ENCODE measurements at places on chromosomes 5 and 9.

GRCh38 chr9:124122321-124122720 lies 110.8 kb downstream of the LHX2 start:
- no peak for DNase-seq

DNA sequence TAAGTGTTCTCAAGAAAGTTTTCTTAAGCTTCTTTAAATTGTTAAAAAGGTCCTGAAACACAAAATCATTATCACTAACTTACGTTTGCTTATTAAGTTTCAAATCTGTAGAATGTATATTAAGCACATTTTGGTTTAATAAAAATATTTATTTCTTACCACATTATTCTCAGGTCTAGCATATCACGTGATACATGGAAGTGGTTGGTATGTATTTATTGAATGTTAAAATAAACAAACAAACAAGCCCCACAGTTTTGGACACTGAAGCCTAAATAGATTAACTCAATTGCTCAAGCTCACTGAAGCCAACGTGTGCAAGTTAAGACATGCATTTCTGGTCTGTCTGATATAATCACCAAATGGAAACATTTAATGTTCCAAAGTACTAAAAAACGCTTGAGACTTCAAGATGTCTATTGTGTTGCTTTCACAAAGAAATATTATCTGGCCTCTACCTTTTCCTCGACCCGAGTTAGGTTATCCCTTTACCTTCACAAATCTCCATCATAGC lies 1136.9 kb downstream of the TAF11L14 start:
- no peak for DNase-seq

DNA sequence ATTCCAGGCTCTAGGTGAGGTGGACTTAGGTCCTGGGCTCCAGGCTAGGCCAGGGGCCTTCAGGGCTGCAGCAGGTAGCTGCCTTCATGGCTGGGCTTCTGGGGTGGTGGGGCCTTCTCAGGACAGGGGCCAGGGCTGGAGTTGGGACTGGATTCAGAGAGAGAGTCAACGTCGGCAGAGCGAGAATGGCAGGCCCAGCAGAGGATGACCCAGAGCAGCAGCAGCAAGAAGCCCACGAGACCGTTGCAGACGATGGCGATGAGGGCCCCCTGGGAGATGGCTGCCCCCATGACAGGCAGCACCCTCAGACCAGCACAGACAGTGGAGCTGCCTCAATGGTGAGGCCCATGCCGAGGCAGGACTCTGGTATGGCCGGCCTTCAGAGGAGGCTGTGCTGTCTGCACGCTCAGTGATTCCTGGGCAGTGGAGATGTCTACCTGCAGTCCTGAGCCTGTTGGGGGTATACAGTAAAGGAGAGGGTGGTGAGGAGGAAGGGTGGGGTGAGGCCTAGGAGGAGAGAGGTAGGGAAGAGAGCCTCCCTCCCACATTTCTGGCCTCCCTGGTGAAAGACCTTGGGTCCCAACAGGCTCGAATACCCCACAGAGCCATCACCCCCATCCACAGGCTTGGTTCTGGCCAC lies 1.3 kb downstream of the ENHO start:
- DNase-seq, result no peak

- no peak for DNase-seq
Measured at GRCh38 chr9:109098171-109098959, 21.4 kb downstream of the TMEM245 start.

DNA sequence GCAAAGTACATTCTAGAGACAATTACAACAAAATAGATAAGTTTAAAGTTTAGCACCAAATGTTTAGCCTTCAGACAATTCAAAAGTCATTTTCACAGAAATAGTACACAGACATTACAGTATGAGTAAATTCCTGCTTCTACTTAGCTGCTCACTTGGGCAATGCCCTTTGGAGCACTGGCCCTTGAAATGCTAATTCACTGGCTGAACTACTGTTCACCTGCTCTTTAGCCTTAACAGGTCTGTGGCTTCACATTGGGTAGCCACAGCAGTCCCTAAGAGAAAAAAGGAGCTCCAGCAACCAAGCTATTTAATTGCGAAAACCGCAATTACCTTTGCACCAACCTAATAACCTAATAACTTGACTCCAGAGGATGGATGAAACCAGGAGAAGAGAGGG lies 916.2 kb upstream of the DMAC1 start:
- no peak for DNase-seq

DNA sequence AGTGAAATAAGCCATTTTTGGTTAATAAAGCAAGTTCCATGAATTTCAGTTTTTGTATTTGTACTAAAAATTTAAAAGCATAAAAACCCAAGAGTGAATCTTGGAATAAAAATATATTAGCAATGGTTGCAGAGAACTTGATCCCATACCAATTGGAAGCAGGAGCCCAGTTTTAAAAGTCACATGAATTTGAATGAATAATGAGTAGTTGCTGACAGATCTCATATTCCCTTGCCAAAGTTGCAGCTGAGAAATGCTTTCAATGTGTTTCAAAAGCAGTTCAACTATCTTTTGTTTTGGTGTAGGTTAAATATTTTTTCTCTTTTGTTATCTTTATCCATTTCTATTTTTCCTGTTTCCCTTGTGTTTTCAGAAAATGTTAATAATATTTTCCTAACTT lies 818.6 kb downstream of the CDH18 start:
- no peak for DNase-seq

DNA sequence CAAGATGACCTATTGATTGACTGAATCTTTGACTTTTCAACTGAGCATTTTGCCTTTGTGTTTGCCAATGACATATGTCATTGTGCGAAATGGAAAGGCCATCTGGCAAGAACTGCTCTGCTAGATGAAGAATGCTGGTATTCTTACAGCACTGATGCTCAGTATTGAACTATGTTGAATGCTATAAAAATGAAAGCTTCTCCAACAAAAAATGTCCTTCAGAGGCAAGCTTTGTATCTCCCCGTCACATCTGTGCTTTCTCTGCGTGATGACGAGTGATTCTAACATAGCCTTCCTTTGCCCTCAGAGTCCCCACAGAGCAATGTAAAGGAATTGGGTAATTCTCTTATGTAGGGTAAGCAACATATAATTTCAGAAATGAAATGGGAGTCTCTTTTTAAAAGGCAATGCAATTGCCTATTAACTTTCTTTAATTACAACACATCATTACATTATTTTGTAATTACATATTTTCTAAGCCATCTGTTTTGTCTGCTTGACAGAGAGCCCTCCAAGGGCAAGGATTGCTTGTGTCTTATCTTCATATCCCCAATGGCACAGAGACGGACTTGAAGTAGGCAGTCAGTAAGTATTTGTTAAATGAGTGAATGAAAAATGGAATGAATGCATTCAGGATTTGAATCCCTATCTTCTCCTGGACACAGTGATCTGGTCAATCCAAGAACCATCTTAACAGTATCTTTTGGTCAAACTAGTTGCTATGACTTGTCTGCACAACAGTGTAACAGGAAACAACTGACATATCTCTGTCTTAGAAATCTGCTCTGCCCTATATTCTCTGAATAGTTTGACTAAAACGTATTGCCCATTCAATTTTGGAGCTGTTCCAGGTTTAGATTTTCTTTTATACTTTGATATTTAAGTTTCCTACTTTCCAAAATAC lies 46.1 kb downstream of the ENC1 start:
- no peak for DNase-seq

DNA sequence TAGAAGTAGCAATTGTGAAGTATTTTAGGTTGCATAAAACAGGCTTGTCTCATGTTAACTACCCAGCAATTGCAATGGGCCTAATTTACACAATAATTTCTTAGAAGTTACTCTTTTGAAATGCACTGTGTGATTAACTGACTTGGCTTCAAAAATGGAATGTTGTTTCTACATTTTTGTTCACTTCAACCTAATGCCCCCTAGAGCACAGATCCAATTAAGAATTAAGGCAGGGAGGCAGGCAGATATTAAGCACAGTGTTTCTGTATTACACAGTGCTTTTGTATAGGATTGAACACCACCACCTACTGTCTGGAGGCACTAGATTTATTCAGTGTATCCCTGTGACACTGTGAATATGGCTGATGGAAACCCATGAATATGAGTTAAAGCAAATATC lies 302.1 kb downstream of the FBXL17 start:
- DNase-seq, result no peak

GRCh38 chr9:1434811-1435210 lies 384.7 kb downstream of the DMRT2 start:
- DNase-seq, result no peak

- DNase-seq, result peak; percentile 98
Measured at GRCh38 chr9:137150617-137151457, 11.9 kb downstream of the GRIN1 start.

DNA sequence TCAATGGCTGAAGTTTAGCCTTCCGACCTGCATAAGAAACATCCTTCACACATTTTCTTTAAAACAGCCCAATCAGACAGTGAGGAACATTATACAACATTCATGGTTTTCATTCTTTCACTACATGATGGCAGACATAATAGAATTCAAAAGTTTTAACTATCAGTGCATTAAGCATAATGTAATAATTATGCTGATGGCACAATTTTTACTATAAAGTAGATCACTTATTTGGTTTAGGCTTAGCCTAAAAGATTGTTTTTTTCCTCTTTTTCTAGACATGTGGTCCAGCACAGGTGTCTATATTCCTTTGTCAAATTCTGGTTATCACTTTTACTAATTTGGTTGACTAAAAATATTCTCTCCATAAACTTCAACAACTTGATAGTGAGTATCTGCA lies 46.5 kb downstream of the EFNA5 start:
- DNase-seq, result no peak

GRCh38 chr5:97097326-97098230 lies 44.8 kb downstream of the LIX1 start:
- no peak for DNase-seq

GRCh38 chr5:42423285-42424165 lies at the start of gene GHR:
GHR (plus strand) TSS chr5:42423439; CDS start chr5:42565875, 142,436 bp downstream.
- DNase-seq, result peak; percentile 83

DNA sequence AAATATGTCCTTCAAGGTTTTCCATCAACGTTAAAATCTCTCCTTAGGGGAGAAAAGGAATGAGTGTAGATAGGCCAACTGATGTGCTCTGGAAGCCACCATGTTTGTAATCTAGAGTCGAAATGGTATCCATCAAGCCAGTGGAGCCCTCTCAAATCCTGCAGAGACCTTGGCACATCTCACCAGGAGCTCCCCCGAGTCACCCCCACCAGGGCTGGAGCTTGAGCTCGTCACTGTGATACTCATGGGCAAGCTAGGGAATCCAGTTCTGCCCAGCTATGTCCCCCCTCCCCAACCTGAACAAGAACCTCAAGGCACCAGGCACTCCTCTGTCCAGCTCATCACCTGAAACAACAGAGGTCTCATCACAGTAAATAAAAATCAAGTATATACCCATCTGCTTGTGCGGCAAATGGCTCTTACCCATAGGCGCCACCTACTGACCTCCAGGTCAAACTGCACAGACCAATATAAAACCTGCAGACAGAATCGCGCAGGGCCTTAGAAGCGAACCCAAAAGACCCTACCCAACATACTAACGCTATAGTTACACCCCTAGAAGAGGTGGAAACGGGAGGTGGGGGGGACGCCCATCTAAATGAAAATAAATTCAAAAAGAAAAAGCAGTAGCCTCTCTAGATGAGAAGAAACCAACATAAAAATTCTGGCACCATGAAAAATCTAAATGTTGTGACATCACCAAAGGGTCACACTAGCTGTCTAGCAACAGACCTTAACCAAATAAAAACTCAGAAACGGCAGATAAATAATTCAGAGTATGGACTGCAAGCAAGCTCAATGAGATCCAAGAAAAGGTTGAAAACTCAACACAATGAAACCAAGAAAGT lies 75.0 kb downstream of the TTC39B start:
- no peak for DNase-seq

- DNase-seq, result no peak
Measured at GRCh38 chr9:77514886-77515711, 133.0 kb downstream of the GNA14 start.

GRCh38 chr9:33443464-33444154 lies 3.8 kb downstream of the AQP3 start:
- no peak for DNase-seq

DNA sequence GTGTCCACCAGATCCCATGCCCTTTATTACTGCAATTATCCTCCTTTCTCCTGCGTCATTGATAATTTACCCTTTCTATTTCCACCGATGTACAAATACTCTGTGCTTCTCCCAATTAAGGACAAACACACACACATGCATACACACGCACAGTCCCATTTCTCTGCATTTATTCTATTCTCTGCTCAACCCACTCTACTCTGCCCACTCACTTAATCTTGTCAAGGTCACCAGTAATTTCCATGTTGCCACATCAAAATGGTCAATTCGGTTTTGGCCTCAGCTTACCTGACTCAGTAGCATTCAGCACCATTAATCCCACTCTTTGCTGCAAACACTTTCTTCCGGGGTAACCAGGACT lies 14.6 kb upstream of the STRBP start:
- no peak for DNase-seq

DNA sequence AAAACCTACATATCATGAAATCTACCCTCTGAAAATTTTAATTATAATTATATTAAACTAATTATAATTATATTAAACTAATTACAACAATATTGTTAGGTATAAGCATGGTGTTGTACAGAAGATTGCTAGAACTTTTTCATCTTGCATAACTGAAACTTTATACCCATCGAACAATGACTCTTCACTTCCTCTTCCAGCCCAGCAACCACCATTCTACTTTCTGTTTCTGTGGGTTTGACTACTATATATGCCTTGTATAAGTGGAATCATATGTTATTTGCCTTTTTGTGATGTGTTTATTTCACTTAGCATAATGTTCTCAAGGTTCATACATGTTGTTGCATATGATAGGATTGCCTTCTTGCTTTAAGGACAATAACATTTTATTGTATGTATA lies 274.2 kb upstream of the CCNH start:
- no peak for DNase-seq

- DNase-seq, result no peak
Measured at GRCh38 chr9:136051453-136051836, 43.6 kb downstream of the NACC2 start.

DNA sequence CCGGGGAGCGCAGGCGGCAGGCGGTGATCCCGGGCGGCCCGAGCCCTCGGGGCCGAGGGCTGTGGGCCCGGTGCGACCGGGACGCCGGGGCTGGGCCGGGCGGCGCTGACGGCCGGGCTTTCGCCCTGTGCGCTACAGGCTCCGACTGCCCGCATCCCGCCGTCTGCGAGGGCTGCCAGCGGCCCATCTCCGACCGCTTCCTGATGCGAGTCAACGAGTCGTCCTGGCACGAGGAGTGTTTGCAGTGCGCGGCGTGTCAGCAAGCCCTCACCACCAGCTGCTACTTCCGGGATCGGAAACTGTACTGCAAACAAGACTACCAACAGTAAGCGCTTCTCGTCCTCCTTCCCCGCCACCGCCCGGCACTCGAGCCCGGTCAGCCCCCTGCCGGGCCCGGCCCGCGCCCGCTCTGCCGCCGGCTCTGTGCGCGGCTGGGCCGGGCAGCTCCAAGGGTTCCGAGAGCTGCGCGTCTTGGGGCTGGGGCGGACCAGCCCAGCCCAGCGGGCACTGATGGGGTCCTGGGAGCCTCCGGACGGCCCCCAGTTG lies 1.6 kb downstream of the LMX1B start:
- DNase-seq, result no peak

DNA sequence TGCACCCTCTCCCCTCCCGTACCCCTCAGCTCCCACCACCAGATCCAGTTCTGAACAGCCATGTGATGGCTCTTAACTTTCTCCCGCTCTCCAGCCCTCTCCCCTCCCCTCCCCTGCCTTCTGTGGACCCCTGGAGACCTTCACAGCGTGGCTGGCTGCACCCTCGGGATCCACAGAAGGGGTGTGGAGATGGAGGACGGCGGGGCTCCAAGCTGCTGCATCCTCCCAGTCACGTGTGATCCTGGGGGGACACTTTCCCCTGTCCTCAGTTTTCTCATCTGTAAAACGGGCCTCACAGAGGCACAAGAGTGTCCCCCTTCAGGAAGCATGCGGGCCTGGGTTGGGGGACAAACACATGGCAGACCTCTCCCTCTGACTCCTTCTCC lies 276.0 kb upstream of the MVB12B start:
- no peak for DNase-seq

GRCh38 chr5:134460551-134460950 lies 48.9 kb upstream of the CDKN2AIPNL start:
- DNase-seq, result no peak

Measured in T1000 (cell line).